ENCODE measurements at places on chromosomes 16 and 17.

- no peak for DNase-seq
These were observed 6.0 kb downstream of the CLEC16A start for GRCh38 chr16:10950393-10950792.

- peak; percentile 98 for DNase-seq
These were observed 2.7 kb downstream of the CETP start for GRCh38 chr16:56964243-56965148.

DNA sequence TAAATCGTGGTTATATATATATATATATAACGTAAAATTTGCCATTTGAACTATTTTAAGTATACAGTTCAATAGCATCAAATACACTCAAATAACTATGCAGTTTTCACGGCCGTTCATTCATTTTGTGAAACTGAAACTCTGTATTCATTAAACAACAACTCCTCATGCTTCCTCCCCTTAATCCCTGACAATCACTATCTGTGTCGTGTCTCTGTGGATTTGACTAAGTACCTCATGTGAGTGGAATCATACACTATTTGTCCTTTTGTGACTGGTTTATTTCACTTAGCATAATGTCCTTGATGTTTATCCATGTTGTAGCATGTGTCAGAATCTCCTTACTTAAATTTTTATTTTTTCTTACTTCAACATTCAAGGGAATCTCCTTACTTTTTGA, 2.8 kb downstream of the CCL23 start:
- no peak for DNase-seq

DNA sequence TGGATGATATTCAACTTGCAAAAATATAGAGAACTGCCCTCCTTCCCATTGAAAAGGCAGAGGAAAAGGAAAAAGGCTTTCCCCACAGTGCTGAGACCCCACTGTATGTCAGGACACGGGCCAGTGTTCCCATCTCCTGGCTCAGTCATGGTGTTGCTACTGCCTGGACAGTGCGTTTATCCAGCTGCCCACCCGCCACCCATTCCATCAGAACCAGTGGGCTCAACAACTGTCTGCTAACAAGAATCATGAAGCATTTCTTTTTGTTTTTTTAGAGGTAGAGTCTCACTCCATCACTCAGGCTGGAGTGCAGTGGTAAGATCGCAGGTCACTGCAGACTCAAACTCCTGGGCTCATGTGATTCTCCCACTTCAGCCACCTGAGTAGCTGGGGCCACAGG, 11.3 kb downstream of the FBXO31 start:
- DNase-seq: no peak

GRCh38 chr16:88799569-88800276, 3.9 kb upstream of the CDT1 start:
- DNase-seq: no peak

DNA sequence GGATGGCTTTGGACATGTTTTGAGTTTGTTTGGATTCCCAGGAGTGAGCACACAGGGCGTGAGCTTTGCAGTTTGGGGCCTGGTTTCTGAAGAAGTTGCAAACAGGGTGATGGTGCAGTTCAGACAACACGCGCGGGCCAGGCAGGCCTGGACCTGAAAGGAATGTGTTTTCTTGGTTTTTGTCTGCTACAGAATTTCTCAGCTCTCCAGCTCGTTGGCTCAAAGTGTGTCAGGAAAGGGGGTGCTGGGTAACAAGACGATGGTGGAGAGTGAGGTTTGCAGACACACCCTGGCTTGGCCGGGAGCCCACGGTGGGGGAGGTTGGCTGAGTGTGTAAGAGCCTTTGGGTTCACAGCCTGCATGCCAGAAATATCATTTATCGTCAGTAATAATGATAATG, 82.3 kb downstream of the CMIP start:
- DNase-seq: no peak

- DNase-seq: no peak
These were observed 651.8 kb downstream of the CDH11 start for GRCh38 chr16:64469906-64470702.

Measured in stimulated activated CD4-positive, alpha-beta T cell treated with anti-CD3 and anti-CD28 coated beads, Interleukin-1b, Interleukin-23, amount 100 ng/mL, for 24 hours (primary cell).